ENCODE measurements at places on chromosomes 3 and 15.

DNA sequence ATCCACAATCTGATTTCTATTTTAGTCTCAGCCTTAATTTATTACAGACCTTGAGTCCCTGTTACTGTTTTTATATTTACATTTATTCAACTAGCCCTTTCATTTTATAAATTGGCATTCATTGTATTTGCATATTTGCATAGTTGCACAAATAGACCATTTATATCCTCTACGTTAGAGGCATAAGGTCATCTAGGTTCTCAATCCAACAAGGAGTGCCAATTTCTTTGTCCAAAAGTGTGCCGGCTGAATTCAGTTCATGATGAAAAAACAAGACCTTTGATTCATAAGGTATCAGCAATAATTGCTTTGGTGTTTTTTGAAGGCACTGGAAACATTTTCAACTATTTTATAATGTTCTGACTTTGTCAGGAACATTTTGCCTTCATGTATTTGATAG lies 33.9 kb upstream of the NANOGP8 start:
- no peak for DNase-seq

- DNase-seq, result no peak
These were observed 20.4 kb upstream of the FAH start for GRCh38 chr15:80132382-80132781.

GRCh38 chr3:4416427-4416945 lies 50.6 kb downstream of the SUMF1 start:
- DNase-seq, result no peak

DNA sequence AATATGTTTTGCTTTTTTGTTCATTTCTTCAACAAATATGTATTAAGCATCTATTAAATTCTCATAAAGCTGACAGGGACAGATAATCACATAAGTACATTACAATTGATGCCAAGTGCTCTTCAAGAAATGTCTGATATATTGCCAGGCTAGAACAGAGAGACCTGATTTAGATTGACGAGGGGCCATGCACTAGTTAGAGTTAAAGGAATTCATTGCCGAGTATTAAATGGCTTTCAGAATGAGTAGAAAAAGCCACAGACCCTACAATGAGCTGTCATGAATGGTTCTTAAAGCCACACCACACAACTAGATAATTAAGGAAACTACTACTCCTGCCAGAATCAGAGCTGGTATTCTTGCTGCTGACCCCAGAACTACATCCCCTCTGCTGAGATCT lies 250.2 kb upstream of the MME start:
- DNase-seq, result no peak

- DNase-seq, result no peak
These were observed 643.7 kb upstream of the NAALADL2 start for GRCh38 chr3:174215456-174215855.

GRCh38 chr3:157767607-157768006 lies 264.4 kb upstream of the VEPH1 start:
- DNase-seq, result no peak

DNA sequence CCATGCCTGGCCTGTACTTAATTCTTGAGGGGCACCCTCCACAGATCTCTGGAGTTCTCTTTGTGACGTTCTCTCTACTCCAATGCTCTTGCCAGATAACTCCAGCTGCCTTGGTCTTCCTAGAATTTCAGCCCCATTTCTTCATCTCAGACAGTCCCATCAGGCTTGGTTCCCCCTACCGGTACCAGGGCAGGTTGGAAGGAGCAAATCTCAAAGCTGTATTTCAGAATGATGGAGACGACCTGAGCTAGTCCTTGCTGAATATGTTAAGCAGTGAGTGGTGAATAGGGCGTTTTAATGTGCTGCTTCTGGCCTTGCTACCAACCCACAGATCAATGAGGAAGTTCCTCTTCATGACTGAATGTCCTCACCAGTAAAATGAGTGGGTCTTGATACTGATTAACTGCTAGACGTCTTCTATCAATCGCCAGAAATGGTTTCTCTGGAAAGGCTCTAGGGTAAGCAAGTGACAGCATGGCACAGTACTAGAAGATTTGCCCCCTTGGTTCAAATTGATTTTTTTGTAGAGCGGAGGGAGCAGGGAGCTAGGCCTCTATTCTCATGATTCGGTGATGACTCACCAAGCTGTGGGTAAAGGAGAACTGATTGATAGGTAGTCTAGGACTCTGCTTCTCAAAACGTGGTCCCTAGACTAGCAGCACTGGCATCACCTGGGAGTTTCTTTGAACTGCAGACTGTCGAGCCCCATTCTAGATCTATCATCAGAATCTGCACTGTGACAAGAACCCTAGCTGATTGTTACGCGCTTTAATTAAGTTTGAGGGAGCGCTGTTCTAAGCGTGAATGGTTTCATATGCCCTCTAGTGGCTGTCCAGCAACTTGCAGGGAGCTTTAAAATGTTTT lies 67.8 kb downstream of the UBP1 start:
- DNase-seq, result no peak

- no peak for DNase-seq
These were observed 33.8 kb upstream of the CTSH start for GRCh38 chr15:78978601-78979179.

DNA sequence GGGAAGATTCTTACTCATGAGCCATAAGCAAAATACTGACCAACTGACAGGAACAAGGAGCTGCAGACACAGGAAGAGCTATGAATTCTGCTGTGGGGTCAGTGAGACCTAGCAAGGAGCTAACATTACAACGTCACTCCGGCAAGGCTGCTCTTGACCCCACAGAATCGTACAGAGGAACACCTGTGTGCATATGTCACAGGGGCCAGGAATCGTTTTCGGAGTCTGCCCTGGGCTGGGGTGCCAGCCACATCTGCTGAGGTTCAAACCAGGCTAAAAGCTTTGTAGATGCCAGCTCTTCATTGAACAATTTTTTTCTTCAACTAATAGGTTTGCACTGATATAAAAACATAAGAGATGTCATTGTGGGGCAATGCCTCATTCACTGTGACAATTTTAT lies 82.6 kb downstream of the LRRK1 start:
- no peak for DNase-seq

DNA sequence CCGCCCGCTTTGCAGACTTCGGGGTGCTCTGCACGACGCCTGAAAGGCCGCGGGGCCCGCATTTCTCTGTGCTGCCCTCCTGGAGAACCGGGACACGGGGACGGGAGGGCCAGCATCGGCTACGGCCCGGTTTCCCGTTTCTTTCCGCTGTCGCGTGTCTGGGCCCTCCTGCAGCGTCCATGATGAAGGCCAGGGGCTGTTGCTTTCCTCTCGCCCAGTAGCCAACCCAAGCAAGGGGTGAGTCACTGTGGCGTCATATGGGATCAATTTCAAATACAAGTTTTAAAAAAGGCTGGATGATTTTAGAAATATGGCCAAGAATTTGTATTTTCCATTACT lies 435 bp downstream of the SLC35G2 start:
- no peak for DNase-seq

DNA sequence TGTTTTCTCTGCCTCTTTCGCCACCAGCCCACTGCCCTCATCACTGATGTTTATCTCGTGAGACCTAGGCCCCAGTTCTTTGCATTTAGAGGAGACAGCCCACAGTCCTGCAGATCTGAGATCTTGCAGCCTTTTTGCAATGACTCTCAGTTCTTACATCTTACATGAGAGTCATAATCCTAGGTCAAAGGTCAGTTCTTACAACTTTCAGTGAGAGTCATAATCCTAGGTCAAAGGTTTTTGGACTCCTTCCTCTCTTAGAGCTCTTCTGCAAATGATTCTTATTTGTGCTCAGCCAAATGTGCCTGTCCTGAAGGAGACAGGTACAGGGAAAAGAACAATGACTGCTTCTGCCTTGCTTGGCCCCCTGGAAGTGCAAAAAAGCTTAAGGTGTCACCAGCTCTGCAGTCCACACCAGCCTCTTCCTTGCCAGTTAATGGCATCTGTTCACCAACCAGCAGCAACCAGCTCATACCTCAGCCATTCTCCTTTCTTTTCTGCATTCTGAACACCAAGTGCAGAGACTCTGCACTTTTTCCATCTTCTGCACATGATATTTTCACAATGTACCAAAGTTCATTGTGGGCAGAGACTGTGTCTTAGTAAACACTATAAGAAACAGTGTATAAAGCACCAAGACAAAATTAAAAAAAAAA lies 67.1 kb downstream of the ABHD5 start:
- DNase-seq, result no peak

DNA sequence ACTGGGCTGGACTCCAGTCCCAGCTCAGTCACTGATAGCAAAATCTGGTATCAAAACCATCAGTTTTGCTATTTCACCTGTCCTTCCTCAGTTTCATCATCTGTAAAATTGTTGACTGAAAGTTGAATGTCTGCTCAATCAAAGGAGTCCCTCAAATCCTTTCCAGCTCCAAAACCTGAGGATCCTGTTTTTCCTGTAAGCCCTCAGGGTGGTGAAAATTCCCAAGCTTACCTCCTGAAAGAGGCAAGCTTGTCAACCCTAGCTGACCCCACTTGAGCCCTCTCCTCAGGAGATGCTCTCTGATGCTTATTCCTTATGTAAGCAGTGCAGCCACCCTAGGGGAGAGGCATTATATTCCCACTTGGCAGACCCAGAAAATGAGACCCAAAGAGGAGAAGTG lies 82.6 kb downstream of the HMG20A start:
- no peak for DNase-seq

DNA sequence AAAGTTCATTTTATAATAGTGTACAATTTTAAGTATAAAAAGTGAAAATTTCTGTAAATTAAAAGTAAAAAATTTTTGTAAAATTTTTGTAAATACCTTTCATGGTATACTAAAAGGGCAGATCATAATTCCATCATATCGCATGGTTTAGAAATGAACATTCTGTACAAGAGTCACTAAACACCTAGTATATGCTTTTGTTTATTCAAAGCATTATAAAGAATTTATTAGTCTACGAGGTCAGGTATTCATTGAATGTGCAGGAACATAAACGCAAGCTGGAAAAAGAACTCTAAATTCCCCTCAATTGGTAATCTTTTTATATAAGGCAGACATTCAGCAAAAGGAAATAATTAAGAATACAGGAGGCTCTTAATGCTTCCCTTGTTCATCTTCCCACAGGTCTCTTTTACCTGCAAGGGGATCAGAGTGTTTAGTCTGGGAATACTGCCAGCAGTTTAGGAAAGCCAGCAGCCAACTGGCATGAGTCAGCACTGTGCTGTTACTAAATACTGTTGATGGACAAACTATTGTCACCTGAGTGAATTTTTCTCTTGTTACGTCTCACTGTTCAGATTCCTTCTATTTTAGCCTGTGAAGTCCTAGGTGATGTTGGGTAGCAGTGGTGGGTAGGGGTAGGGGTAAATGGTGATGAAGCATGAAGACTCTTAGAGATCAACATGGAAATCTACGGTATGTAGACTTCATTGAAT lies 70.1 kb downstream of the UQCC5 start:
- no peak for DNase-seq

DNA sequence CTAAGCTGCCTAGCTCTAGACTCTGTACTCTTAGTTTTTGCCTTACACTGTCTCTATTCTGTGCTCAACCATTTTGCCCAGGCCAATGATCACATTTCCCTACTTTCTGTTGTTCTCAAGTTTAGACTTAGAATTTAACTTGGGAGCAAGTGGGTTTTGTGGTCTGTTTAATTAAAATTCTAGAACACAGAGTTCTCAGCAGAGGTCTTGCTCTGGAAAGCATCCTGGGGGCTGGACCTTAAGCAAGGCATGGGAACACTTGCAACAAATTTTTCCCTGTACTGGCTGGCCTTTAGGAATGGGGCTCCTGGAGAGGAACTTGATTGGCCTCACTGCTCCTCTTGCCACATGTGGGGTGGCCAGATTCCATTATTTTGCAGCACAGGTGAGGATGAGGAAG lies 236.3 kb upstream of the LRTM1 start:
- no peak for DNase-seq

DNA sequence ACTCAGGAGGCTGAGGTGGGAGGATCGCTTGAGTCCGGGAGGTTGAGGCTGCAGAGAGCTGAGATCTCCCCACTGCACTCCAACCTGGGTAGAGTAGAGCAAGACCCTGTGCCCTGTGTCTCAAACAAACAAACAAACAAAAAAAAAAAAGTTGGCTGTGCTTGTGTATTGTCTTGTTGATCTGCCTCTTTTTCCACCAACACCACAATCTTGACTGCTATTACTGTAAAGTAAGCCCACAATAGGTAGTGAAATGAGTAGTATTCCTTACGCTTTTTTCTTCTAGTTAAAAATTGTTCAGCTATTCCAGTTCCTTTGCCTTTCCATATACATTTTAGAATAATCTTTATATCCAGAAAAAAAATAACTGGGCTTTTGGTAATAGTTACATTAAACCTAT lies 35.5 kb downstream of the PTH1R start:
- no peak for DNase-seq

- no peak for DNase-seq
These were observed 340.4 kb upstream of the KCNMB2 start for GRCh38 chr3:178195824-178196223.

GRCh38 chr3:152359385-152360248 lies 90.9 kb downstream of the MBNL1 start:
- DNase-seq, result no peak

DNA sequence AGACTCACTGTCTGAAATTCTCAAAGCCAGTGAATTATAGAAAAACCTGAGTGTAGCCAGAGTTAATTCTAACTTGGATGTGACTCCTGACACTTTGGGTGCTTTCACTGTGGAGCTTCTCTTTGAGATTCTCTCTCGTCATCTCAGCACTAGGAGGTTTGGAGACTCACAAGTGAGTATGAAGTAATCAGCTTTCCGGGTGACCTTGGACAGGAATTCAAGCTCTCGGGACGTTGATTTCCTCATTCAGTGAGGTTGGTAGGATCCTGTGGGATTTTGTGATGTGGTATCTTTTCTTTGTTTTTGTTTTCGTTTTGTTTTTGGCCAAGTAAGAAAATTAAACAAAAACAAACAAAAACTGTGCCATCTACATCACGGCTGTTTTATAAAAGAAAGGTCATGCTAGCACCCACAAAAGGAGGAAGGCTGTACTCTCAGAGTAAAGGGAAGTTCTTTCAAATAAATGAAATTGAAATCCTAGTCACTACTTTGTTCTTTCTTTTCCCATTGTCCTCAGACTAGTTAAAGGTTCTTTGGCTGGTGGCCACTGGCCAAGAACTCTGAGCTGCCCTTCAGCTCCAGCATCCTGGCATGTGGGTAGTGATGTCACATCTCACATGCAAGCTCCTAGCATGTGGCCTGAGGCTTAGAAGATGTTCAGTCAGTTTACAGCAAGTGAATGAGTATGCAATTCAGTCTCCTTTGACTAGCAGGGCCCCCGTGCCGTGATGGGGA lies 263.3 kb upstream of the TPM1 start:
- no peak for DNase-seq

- no peak for DNase-seq
These were observed 290.0 kb upstream of the THBS1 start for GRCh38 chr15:39290711-39291435.

GRCh38 chr3:52851348-52851747 lies 16.5 kb upstream of the MUSTN1 start:
- peak; percentile 76 for DNase-seq

DNA sequence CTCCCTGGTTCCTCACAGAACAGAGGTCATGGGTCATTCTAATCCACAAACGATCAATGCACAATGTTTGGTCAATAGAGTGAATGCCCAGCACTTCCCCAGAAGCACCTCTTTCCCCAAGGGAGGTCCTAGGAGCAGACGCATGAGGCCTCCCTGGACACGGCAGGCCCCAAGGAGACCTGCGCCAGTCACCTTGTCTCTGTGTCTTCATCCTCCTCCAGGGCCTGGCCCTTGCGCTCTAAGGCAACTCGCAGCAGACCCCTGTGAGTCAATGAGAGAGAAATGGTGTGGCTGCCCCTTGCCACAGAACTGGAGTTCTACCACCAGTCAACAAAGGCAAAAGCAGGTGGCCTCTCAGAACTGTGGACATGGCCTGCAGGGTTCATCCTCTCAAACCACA lies 18.1 kb downstream of the ALS2CL start:
- DNase-seq, result no peak

- no peak for DNase-seq
These were observed 9.3 kb downstream of the ARL13B start for GRCh38 chr3:93989241-93989640.
